Activated naive CD8-positive, alpha-beta T cell treated with anti-CD3 and anti-CD28 coated beads, Interleukin-2, amount 10 ng/mL, durations not matched to agents 7 days and 5 days (primary cell): ENCODE measurements at places on chromosomes 7 and 10. TPM values are rescaled to one million over a fixed set of nuclear protein-coding genes. Genes with fewer than 3 reads are reported as not detected.

GRCh38 chr7:157136372-157136771 is 2.4 kb upstream of the UBE3C start:
- H3K27ac ChIP-seq, result peak overlapping the region; percentile 15
- H3K4me1 ChIP-seq, result peaks cover 15% of the 10 kb centered on the region

GRCh38 chr10:124550293-124551034 is 88.8 kb downstream of the LHPP start:
- no peak overlapping the region for H3K4me3 ChIP-seq
- peaks cover 3% of the 10 kb centered on the region for H3K4me1 ChIP-seq
- H3K27me3 ChIP-seq, result peaks cover 3% of the 10 kb centered on the region
- H3K27ac ChIP-seq, result no peak overlapping the region
- no peak for DNase-seq

DNA sequence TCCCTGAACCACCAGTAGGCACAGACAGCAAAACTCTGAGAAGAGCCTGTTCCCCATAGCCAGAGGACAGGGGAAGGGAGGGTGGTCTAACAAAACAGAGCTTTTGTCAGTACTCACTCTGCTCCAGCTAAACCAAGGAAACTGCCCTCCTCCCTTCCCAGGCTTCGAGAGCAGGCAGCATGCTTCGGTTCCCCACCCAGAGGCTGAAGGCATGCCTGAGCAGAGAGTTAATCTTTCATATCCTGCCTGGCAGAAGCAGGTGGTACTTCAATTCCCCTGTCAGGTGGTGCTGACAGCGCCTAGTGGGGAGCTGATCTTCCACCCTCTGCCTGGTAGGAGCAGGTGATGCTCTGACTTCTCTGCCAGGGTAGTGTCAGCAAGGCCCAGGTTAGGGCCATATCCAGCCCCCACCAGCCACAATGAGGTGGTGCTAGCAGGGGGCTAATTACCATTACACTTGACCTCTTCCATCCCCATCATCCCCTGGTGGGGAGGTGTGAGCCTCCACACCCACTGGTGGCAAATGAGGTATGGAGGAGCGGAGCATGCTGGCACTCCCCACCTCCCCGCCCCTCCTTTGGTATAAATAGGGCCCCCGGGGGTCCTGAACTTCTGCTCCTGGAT is 35.1 kb downstream of the SDK1 start:
- no peaks in the 10 kb centered on the region for H3K36me3 ChIP-seq
- DNase-seq, result no peak
- peaks cover 15% of the 10 kb centered on the region for H3K27me3 ChIP-seq

INHBA gene
- total RNA-seq, result not detected

TUBAL3 gene
- total RNA-seq, result not detected

DNA sequence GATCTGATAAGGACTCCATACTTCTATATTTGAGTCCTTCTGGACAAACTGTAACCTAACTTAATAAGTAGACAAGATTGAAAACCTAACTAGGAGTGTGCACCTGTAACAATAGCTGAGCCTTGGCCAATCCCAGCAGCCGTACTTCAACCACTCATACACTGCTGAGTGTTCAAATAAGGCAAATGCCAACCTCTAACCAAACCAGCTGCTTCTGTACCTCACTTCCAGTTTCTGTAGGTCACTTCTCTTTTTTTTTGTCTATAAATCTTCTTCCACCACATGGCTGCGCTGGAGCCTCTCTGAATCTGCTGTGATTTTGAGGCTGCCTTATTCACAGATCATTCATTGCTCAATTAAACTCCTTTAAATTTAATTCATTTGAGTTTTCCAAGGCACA is 753.2 kb downstream of the DNAJB9 start:
- H3K27ac ChIP-seq, result no peak overlapping the region
- DNase-seq, result no peak
- no peaks in the 10 kb centered on the region for H3K4me1 ChIP-seq
- no peaks in the 10 kb centered on the region for H3K27me3 ChIP-seq
- H3K4me3 ChIP-seq, result no peak overlapping the region

DNA sequence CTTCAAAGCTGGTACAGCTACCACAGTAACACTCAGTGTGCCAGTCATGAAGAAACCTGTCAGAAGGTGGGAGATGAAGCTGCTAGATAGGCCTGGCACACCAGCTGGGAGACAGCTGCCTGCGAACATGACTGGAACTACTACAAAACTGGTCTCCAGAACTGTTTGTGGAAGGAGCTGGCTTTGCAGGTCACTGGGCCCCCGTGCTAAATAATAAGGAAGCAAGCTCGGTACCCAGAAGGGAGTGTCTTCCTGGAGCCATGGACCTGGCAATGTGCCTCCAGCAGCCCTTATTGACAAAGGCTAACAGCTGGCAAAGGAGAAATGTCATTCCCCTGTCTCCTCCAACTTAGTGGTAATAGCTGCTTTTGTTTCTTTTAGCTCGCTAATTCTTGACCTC is 1217.6 kb upstream of the LRRN3 start:
- no peak for DNase-seq
- H3K4me1 ChIP-seq, result no peaks in the 10 kb centered on the region
- no peaks in the 10 kb centered on the region for H3K36me3 ChIP-seq
- H3K4me3 ChIP-seq, result no peak overlapping the region

GRCh38 chr7:16078076-16078952 is 343.0 kb downstream of the CRPPA start:
- H3K27ac ChIP-seq, result no peak overlapping the region
- H3K4me3 ChIP-seq, result no peak overlapping the region
- H3K4me1 ChIP-seq, result peaks cover 5% of the 10 kb centered on the region
- no peaks in the 10 kb centered on the region for H3K27me3 ChIP-seq

- peaks cover 54% of the 10 kb centered on the region for H3K36me3 ChIP-seq
- no peaks in the 10 kb centered on the region for H3K27me3 ChIP-seq
- no peak for DNase-seq
- H3K4me3 ChIP-seq, result no peak overlapping the region
- H3K4me1 ChIP-seq, result peaks cover 11% of the 10 kb centered on the region
Observed at GRCh38 chr7:127715272-127715671, 63.3 kb downstream of the SND1 start.

GRCh38 chr10:92267343-92267742 is 23.5 kb downstream of the CPEB3 start:
- DNase-seq, result no peak
- peaks cover 8% of the 10 kb centered on the region for H3K4me1 ChIP-seq
- H3K27ac ChIP-seq, result no peak overlapping the region
- no peaks in the 10 kb centered on the region for H3K27me3 ChIP-seq

DNA sequence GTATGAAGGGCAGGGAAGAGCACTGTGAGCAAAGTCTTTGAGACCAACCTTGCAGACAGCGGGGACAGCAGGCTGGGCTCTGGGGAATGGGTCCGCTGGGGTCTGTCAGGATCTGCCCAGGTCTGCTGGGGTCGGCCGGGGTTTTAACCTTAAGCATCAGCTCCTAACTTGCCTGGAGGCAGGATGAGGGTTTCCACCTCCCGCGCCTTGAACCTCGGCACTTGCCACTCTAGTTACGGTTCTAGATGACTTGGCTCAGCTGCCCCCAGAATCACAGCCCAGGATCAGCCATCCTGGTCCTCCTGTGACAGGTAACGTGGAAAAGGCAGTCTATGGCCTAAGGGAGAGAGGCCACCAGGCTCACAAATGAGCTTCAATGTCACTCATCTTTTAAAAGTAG is 50.4 kb upstream of the CACUL1 start:
- H3K36me3 ChIP-seq, result no peaks in the 10 kb centered on the region
- H3K4me1 ChIP-seq, result no peaks in the 10 kb centered on the region
- no peak overlapping the region for H3K4me3 ChIP-seq
- peaks cover 2% of the 10 kb centered on the region for H3K27me3 ChIP-seq
- DNase-seq, result no peak

VENTX gene
- not detected for total RNA-seq
